C1 segment of cervical spinal cord (tissue), 14 donors: ENCODE measurements at places on chromosomes 3 and 15.

- no peak for DNase-seq
Measured at GRCh38 chr3:161602475-161602874, 105.9 kb downstream of the OTOL1 start.

DNA sequence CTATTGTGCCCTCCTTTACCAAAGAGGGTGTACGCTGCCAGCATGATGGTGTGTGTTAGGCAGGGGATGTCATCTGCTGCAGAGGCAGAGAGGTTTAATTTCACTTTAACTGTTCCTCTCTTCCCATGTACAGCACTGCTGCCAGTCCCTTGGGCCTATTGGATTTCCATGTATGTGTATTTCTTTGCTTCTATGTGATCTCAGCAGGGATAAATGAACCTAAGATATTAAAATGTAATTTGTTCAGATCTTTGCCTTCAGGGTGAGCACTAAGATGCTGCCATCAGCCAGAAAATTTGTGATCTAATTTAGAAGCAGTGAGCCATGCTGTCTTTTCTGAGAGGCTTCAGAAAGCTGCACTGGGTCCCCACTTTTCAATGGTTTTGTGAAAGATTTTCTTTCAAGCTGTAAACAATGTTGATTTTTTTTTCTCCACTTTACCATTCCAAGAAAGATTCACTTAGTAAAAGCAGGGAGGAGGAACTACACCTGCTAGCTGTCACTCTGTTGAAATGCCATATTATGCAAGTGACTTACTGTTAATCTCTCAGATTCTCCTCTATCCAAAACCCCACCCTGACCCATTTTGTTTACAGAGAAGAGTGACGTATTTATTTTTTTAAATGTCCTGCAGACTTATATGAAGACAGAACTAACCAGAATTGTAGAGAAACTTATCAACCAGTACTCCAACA, 261.9 kb downstream of the TBL1XR1 start:
- no peak for DNase-seq

DNA sequence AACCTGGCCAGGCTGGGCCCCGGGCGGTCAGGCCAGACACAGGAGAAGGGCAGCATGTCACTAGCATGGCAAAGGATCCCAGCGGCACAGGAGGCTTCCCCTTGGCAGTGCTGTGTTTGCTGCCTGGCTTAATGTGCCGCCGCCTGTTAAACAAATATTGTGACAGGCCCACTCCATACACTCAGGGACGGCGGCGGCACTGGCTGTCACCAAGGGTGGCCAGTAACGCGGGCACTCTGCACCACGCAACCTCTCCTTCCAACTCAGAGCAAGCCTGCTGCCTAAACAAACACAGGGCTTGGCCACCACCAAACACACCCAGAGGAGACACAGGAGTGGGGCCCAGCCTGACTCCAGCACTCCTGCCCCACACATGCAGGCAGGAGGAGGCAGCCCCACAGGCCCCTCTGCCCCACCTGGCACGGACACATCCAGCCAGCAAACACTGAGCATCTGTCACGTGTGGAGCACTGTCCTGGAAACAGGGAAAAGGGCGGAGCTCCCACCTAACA, 48.0 kb downstream of the TPRA1 start:
- DNase-seq: no peak

GRCh38 chr15:85579957-85580694, 199.7 kb downstream of the AKAP13 start:
- no peak for DNase-seq

- no peak for DNase-seq
Measured at GRCh38 chr3:180980611-180981010, 8.9 kb downstream of the DNAJC19 start.

DNA sequence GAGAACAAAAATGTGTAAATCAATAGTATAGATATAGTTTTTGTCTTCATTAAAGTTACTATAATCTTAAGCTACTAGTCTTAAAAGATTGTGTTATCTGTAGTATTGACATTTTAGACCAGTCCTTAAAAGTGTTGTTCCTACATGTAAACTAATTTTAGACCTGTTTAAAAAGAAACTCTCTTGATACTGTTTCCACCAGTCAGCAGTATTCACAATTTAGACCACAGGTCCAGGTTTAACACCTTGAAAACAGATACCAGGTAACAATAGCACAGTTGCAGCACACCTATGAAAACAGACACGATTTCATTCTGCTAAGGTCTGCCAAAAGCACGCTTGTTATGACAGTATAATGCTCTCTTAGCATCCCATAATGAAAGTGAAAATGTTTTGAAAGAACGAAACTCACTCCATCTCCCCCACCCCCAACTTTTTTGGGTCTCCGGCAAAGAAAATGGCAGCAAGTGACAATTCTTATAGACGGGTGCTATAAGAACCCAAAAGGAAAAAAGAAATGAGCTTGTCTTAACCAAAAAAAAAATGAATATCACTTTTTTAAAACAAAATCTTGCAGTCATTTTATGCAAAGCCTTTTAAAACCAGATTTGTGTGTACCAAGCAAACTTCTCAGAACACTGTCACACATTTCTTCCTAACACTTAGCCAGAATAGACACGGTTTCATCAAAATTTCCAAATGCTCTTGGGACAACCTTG, 1.6 kb downstream of the EIF4E3 start:
- no peak for DNase-seq

DNA sequence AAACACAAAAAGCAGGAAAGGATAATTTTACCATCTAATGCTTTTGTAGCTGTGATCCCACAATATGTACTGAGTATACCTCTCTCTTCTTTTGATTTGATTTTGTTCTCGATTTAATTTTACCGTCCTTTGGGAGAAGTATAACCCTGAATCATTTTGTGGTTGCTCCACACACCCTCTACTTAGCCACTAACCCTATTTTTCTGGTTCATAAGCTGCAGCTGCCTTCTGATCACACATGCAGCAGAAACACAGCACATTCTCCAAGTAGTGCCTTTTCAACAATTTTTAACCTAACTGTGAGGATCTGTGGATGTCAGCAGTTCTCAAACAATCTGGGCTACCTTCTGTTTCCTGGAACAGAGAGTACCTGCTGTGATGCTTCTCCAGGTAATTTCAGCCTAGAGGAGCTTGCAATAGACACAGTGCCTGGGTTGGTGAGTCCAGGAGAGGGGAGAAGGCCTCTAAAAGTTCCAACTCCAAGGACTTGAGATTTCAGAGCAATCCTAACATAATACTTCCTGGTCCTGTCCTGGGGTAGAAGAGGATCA, 40.3 kb downstream of the HGD start:
- DNase-seq: no peak

GRCh38 chr3:172002512-172003078, 36.8 kb upstream of the FNDC3B start:
- no peak for DNase-seq
